ENCODE measurements at places on chromosomes 16 and 17.

DNA sequence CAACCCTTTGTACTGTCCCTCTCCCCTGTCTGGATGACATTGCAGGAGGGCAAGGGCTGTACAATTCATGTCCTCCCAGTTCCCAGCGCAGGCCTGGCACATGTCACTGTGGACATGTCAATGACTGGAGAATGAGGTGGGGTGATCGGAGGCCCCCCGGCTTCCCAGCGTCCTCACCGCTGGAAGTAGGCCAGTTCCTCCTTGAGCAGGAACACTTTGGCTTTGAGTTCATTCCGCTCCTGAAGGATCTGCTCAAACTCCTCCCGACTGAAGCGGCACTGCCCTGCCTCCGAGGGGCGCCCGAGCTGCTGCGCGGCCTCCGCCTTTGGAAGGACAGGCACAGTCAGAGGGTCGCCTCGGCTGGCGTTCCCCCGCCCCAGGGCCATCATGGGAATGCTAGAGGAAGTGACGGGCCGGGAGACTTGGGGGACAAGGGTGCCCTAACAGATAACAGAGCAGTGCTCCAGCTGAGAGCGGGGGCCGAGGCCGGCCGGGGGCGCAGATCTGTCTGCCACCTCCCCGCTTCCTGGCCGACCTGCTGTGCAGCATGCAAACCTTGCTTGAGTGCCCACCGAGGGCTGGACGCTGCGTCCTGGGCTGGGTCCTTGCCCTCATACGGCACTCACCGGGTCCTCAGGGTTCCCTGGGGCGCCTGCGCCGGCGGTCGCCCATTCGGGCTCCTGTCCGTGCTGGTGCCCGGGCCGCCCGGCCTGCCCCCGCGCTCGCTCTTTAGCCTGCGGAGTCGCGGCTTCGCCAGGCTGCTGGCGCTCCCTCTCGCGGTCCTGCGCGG lies 1.3 kb downstream of the RILP start:
- DNase-seq = no peak

DNA sequence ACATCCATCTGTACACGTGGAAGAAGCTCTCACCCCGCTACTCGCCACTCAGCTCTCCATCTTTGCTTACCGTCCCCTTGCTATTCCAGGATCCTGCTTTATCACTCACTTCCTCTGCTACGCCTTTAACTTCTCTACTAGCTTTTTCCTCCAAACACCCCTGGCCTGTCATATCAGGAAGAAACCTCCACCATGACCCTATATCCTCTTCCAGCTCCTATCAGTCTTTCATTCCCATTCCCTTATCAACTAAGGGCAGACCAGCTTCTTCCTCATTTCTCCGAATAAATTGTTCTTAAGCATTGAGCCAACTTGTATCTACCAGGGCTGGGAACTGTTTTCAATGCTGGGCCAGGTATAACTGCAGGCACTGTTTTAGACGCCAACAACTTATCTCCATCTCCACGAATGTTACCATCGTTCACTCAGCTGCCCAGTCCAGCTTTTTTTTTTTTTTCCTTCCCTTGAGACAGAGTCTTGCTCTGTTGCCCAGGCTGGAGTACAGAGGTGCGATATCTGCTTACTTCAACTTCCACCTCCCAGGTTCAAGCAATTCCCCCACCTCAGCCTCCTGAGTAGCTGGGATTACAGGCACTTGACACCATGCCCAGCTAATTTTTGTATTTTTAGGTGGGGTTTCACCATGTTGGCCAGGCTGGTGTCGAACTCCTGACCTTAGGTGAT lies 4.3 kb downstream of the IQCK start:
- DNase-seq = no peak

DNA sequence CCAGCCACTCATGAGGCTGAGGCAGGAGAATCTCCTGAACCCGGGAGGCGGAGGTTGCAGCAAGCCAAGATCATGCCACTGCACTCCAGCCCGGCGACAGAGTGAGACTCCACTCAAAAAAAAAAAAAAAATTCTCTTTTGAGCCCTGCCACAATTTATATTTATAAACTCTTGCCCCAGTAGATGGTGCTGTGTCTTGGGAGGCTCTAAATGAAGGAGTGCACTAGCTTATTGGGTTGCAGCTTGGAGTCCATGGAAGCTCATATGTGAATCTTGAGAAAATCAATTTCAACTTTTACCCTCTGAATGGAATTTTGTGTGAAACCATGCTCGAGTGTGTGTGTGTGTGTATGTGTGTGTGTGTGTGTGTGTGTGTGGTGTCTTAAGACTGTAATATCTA lies 420.1 kb downstream of the HS3ST4 start:
- DNase-seq = no peak

- no peak for DNase-seq
Measured at GRCh38 chr17:42016411-42016831, 818 bp downstream of the DNAJC7 start.

- no peak for DNase-seq
Measured at GRCh38 chr17:59766491-59766890, 59.0 kb downstream of the VMP1 start.

DNA sequence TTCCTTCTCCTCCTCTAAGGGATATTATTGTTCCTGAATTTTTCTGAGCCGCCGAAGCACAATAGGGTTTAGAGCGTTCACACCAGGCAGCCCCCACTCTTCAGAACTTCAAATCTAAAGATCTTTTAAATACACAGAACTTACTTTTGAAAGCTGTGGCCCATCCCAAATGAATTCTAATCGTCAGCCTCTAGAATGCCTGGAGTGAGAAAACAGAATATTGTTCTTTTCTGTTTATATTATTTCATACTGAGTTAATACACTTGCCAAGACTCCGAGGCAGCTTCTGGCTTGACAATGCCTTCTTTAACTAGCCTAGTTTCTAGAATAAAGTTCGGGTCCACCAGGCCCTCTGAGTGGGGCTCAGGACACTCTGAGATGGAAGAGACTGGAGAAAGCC lies 405.6 kb downstream of the WWOX start:
- DNase-seq = no peak

GRCh38 chr16:30724641-30725417 lies 23.4 kb upstream of the PHKG2 start:
- no peak for DNase-seq

DNA sequence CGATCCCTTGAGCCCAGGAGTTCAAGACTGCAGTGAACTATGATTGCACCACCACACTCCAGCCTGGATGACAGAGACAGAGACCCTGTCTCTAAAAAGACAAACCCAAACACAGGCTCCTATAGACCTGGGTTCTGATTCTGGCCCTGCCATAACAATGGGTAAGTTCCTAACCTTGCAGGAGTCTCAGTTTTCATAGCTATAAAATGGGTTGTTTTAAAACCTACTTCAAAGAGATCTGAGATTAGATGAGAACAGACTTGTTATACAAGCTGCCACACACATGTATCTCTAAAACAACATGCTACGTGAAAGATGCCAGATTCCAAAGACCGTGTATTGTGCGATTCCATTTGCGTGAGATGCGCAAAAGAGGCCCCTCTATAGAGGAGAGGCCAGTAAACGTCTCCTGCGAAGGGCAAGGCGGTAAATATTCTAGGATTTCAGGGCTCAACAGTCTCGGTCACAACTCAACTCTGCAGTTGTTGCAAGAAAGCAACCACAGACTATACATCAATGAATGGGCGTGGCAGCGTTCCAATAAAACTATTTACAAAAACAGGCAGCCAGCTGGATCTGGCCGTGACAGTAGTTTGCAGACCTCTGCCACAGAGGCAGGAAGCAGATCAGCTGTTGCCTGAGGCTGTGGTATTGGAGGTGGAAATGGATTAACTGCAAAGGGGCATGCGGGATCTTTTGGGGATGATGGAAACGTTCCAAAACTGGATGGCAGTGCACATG lies 5.9 kb downstream of the CORO7 start:
- no peak for DNase-seq

DNA sequence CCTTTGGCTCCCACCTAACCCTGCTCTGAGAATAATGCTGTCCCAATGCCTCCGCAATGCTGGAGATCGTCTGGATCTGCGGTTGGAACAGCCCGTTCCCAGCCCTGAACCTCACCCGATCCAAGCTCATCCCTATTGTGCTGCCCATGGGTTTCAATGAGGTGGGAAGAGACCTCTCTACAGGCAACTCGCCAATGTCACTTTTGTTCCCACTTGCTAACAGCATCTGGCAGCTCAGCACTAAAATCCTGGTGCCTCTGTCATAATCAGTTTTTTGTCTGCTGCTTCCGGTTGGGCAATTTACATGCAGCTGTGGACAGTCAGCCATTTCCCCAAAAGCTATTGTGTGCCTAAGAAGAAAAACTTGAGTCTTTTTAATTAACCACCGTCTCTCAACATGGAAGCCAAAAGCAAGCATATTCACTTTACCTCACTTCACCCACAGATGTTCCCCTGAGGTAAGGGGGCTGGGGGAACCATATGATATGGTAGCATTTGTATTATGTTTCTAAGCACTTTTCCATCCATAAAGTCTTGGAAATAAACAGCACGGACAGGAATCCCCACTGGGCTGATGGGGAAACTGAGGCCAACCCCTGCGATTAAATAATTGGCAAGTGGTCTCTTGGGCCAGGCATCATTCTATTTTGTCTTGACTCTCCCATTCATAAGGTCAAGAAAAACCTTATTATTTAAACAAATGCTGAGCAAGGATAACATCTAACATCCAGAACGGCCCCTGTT lies 159.2 kb upstream of the CDH5 start:
- DNase-seq = no peak

GRCh38 chr16:11188801-11189740 lies 66.9 kb downstream of the SOCS1 start:
- DNase-seq = no peak

- DNase-seq = no peak
Measured at GRCh38 chr17:50426472-50426782, 409 bp downstream of the ACSF2 start.
